ENCODE measurements at places on chromosomes 4 and X.

DNA sequence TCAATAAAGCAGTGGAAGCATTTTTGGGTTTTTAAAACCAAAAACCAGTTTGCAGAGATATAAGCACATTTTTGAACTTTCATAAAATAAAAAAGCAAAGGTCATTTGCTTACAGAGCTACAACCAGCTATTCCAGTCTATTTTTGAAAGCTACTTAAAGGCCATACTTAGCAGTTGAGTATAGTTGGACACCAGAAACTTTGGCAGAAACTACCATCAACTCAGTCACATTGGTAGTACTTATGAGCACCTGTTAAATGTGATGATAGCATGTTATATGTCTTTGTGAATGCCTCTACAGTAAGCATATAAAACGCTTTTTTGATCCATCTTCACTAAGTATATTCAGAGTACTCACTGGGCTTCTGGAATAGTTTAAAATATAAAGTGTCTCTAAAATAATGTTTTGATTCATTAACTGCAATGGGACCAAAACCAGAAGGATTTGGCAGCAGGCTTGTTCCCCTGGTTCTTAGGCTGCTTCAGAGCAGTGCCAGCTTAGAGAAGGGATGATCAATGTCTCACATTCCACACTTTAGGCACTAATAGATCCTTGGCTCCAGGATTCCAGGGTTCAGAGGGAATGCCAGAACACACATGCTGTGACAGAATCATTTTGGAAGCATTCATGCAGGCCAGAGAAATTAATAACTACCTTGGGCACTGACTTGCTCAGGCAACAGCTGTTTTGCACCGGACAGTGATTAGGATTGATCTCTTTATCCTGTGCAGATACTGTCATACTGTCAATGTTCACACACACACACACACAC is 103.9 kb downstream of the IQCM start:
- DNase-seq: no peak

DNA sequence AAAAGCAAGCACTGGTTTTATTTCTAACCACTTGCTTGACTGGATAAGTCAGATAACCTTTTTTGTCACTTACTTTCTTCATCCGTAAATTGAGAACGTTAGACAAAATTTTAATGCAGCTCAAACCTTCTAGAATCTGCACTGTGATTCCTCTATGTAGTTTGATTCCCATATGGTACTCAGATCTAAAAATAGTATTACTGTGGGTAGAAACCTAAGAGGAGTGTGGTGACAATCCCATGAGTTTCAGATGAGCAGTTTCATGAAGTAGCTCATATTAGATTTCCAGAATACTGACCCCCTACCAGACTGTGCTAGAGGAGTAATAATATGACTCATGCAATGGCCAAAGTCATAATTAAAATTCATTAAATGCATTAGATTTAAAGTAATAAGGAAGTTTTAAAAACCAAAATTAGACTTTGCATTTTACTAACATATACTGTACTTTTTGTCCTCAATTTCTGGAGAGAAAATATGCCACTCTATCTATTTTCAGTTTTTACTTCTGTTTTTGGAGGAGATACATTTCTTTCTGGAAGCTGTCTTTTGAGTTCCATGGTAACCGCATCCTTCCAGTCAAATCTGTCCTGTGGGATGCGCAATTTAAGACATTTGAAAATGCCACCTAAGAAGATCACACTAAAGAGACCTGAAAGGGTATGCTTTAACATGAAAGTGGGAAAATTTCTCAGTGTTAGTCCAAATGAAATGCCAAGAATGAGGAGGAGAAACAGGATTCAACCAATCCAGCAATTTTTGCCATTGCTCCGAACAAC is 64.1 kb upstream of the GPM6A start:
- no peak for DNase-seq

DNA sequence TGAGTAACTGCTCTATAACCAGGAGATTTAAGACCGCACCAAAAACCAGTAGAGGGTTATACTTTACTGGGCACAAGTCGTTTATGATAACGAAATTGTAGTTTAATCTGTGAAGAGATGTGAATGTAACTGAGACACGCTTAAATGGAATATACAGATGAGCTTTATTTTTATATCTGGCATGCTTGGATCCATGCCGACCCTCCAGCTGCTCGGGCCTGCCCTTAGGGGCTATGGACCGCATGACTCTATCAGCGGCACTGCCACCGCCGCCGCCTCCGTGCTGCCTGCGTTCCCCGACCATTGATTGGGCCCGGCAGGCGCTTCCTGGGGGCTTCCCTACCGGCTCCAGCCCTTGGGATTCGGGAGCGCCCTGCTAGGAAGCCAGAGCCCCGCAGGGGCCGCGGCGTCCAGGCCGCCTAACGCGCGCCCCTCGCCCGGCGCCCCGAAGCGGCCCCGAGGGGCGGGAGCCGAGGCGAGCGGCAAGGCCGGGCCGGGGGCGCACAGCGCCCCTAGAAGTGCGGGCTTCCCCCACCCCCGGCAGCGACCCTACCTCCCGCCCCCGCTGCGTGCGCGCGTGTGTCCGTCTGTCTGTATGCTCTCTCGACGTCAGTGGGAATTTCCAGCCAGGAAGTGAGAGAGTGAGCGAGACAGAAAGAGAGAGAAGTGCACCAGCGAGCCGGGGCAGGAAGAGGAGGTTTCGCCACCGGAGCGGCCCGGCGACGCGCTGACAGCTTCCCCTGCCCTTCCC is at the start of gene NFKB1:
NFKB1 (plus strand) TSS at position 664 of the 751 bp plus-strand sequence. CDS start 24,160 bp downstream, outside the sequence.
- peak; percentile 86 for DNase-seq

DNA sequence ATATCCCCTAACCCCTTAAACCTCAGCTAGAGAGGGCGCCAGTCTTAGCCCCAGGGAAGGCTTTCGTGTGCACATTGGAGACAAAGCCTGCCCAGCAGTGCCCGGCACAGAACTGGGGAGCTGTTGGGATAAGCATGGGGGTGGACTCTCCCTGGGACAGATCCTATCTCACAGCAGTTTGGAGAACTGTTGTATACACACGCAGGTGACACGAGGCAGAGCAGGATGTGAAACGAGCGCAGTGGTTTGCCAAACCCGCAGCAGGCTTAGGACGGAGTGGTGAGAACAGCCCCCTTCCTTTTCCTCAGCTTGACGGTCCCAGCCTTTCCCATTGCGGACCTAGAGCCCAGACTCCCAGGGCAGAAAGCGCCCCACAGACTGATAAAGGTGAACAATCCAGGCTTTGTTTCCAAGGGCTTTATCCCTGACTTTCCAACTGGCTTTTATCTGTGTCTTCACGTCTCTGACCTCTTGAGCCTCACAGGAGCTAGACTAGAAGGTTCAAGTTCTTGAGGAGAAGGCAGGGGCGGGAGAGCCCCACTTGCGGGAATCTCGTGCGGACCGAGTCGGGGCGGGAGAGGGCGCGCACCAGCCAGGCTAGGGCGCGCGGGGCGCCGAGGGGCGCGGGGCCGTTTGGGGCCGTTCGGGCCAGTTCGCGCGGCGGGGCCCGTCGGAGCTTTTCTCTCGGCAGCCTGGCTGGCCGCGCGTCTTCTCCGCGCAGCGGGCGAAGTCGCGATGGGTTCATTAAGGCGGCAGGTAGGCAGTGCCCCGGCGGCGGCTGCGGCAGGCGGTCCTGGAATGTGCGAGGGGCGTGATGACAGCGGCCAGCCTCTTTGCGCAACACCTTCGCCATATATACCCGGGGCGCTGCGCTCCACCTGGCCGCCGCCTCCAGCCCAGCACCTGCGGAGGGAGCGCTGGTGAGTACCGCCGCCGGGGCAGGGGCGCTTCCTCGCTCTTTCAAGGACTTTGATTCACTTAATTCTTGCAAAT is at the start of gene SLC34A2:
SLC34A2 (plus strand) TSS at position 881 of the 993 bp plus-strand sequence. CDS start 6,650 bp downstream, outside the sequence.
- DNase-seq: no peak

GRCh38 chr4:186016796-186017195 is 52.2 kb upstream of the TLR3 start:
- no peak for DNase-seq

DNA sequence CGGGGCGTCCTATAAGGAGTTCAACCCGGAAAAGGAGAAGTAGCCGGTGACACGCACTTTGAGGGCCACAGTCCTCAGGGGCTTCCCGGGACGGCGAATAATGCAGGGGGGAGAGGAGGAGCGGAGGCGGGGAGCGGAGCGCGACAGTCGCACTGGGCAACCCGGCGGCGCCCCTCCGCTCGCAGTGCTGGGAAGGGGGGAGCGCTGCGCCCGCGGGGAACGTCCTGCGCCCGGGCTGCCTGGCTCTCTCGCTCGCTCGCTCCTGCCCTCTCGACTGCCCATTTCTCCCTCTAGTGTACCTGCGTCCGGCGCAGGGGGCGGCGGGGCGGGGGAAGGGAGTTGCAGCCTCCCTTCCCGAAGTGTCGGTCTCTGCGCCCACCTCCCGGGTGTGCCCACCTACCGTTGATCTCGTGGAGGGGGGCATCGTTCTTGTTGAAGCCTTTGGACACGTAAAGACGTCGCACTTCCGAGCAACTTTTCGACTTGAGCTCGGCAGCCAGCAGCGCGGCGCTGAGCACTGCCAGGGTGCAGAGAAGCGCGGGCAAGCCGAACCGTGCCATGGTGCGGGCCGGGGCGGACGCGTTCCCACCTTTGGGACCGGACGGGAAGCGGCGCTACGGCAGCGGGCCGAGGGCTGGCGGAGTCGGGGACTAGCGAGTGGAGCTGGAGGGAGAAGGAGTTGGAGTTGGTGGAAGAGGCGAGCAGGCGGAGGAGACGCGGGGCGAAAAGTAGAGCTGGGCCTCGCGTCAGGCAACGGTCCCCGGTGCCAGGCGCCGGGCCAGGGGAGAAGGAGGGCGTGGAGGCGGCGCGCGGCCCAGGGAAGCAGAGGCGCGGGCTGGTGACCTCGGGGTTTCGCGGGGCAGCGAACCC is 648 bp downstream of the GPC4 start:
- DNase-seq: no peak

DNA sequence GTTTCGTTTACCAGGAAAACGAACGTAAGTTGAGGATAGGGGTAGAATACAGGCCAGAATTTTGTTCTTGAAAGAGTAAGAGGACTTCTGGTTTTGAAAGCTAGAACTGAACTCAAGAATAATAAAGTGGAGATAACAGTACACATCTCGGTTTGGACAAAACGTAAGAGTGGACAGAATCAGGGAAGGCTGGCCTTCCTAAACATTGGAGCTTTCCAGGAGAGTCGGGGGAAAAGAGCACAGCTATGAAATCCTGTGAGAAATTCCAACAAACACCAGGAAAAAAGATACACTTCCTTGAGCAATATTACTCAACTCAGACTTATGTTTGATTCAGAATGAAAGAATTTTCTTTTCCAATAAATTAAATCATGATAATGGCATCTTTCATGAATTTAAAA is 1.2 kb downstream of the CTSO start:
- DNase-seq: no peak

- no peak for DNase-seq
These were observed 96.4 kb upstream of the STIM2 start for GRCh38 chr4:26764231-26764630.

DNA sequence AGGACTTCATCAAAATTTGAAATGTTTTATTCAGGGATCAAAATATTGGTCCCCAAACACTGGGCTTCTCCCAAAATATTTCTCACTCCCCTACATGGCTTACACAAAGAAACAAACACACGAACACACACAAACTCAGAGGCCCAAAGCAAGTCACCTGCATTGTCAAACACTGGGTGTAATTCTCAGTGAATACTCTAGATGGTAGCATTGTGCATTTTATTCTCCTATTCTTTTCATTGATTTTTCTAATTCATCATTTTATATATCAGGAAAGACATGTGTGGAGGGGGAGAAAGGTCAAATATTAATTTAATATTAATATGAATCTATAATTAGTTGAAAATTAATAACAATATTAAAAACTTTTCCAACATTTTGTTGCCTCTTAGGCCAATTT is 72.3 kb upstream of the TNMD start:
- DNase-seq: no peak

Measured in activated naive CD4-positive, alpha-beta T cell treated with anti-CD3 and anti-CD28 coated beads, Interleukin-2, amount 10 ng/mL, durations not matched to agents 7 days and 5 days (primary cell).